ENCODE measurements at places on chromosomes 1 and 21.

DNA sequence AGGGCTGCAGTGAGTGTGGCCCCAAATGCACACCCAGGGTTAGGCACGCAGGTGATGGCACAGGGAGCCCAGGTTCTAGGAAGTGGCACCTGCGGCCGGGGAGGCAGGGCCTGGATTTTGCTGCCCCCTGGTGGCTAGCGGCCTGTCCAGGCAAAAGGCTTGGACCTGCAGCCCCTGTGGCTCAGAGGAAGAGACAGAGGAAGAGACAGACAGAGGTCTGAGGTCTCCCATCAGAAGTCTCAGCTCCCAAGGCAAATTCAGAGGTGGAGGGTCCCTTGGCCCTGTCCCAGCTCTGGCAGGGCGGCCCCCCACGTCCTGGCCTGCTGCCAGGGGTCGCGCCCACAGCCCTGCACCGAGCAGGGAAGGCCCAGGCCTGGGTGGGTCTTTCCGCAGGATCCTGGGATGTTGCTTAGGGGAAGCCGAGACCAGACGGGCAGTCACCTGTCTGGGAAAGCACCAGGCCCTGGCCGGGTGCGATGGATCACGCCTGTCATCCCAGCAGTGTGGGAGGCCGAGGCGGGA lies 8.0 kb upstream of the TNFRSF14 start:
- peak; percentile 75 for DNase-seq

DNA sequence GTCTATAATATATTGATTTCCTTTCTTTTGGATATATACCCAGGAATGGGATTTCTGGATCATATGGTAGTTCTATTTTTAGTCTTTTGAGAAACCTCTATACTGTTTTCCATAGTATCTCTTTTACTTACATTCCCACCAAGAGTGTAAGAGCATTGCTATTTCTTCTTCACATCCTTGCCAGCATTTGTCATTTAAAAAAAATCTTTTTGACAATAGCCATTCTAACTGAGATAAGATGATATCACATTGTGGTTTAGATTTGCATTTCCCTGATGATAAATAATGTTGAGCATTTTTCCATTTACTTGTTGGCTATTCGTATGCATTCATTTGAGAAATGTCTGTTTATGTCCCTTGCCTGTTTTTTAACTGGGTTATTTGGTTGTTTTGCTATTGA lies 467.4 kb downstream of the COL11A1 start:
- no peak for DNase-seq

- DNase-seq: no peak
Observed at GRCh38 chr1:63868268-63868781, 94.5 kb downstream of the ROR1 start.

GRCh38 chr21:40605094-40605493 lies 241.9 kb downstream of the DSCAM start:
- DNase-seq: no peak

- DNase-seq: no peak
Observed at GRCh38 chr21:37341254-37341960, 25.2 kb upstream of the DYRK1A start.

DNA sequence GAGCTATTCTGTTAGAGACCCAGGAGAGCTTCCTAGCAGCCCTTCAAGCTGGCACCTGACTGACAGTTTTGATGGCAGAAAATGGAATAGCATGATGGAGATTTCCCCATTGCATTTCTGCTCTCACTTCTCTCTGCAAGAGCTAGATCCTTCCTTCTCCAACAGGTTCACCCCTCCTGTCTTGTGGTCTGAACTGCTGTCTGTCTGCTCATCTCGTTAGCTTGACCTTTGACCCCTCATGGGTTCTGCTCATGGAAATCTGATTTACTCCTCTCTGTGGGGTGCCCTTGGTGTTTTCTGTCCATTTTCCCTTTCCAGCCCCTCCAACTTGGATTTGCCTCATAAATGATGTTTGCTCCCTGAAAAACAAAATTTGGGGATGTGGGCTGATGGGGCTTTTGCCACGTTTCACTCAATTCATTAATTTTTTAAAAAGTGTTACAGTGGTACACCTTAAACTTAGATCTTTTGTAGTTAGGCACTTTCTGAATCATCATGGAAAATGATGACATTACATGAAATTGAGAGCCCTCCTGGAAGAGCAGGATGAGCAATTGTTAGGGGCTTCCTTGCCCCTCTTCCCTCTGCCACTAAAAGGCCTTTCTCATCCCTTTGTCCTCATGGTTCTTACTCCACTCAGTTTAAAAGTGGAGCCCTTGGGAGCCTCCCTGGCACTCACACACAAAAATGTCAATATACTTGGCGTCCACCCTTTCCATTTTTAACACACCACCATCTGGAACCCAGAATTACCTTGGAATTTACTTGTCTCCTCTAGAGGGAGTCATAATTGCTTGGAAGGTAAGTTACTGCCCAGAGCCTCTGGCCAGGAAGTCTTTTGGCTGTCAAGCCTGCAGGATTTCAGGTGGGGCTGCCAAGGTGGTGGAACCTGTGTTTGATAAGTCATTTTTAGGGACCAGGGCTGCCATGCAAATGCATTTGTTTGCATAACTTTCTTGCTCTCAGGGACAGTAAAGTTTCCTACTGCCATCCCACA lies 31.9 kb upstream of the IL19 start:
- no peak for DNase-seq

- no peak for DNase-seq
Observed at GRCh38 chr1:2972879-2973575, 48.2 kb upstream of the ACTRT2 start.

DNA sequence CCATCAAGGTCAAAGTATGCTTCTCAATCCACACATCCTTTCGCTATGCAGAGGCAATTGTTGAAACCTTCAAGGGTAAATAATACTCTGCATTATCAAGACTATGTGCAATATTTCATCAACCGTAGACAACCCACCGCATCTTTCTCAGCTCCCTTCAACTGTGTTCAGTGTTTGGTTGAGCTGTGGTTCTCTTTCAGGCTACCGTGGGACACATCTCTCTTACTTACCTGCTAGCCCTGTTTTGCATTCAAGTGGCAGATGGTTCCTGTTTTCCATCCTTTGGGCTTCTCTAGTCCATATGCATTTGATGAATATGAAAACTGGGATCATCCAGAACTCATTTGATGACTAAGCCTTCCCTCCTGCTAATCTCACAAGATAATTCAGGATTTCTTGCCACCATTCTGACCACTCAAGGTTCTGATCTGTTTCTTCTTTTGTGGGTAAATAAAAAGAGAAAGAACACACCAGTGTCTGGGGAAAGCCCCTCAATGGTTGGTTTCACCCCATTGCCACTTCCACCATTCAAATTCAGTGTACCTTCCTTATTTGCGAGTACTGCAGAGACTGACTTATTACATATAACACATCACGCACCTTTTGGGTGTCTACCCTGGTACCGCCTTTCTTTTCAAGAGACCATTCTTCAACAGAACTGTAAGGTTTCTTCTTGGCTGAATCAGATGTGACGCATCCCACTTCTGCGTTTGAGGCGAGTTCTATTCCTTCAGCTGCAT lies 61.7 kb downstream of the BACE2 start:
- DNase-seq: no peak

All from stimulated activated CD4-positive, alpha-beta T cell treated with anti-CD3 and anti-CD28 coated beads, Interleukin-12 subunit alpha, Interleukin-12 subunit beta, amount 100 ng/mL, for 48 hours (primary cell).